ENCODE measurements at places on chromosomes 1 and 21.

DNA sequence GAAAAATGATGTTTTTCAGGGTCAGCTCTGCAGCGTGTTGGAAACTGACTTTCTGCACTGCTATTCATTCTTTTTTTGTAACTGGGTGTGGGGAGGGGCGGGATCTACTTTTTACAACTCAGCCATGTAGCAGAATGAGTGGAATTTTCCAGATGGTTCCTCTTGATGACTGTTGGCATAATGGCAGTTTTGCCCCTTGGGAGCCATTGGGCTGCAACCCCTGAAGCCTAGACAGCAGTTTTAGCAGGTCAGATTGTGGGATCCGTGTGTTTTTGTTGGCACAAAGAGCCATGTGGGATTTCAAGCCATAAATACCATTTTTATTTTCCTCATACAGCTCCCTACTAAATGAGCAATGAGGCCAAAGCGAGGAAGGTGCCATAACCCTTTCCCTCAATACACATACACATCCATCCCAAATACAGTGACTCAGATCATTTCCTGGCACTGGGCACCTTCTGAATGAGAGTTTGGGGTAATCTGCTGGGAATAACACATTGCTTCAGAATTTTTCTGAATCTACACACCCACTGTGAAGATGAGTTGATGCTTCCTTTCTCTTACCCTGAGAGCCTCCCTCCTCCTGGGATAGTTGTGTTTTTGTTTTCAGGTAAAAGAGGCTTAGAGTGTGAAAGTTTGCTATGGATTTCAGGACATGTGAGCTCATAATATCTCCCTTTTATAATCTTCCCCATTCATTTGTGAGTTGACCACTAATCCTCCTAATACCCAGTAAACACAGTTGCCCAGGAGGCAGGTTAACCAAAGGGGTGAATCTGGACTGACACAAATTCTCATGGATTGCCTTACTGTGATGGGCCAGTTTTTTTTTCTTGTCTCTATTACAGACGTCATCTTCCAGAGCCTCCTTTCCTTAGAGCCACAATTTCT is 13.1 kb downstream of the S100A10 start:
- no peak for DNase-seq

DNA sequence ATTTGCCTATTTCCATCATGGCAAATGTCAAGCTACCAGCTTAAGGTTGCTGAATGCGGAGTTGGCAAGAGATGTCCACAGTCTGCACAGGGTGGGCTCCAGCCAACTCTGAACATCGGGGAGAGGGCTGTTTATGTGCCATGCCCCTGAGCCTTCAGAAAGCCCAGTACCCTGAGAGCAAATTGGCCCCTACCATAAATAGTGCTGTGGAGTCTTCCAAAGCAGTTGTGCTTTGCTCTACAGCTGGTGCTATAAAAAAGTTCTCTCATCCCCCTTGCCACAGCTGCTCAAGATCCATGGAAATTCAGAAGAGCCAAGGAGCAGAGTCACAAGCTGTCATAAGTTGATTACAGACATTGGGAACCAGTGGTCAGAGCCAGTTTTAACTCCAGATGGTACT is 85.6 kb upstream of the CLDN14 start:
- no peak for DNase-seq

DNA sequence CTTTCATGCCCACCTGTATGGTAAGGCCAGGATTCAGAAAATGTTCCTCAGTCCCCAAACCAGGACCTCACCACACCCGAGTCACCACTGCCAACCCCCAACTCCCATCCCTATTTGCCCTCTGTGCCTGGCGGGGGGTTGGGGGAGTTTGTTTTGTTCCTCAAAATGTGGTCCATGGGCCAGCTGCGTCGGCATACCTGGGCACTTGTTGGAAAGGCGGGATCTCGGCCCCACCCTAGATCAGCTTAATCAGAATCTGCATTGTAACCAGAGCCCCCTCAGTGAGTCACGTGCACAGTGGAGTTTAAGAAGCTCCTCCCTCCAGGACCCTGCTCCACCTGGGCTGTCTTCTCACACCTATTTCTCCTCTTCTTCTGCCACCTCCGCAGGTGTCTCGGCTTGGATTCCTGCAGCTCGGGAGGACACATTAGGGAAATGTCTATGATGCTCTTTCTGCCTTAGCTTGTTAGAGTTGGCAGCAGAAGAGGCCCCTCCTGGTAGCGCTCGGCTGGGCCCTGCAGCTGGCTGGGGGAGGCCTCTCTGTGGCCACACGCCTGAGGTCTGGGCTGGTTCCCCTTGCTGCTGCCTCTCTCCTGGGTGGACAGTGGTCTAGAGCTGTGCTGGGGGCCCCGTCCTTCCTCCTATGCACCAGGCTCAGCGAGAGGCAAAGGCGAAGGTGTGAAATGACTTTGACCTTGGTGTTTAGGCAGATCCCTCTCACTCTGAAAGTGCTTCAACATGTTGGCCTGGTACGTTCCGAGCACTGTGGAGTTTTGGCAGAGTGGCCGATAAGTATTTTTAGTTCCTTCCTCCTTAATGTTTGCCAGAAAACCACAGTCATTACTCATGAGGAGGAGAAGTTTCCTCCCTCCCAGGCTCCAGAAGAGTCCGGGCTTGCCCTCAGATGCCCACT is 41.8 kb upstream of the CAMTA1 start:
- no peak for DNase-seq

DNA sequence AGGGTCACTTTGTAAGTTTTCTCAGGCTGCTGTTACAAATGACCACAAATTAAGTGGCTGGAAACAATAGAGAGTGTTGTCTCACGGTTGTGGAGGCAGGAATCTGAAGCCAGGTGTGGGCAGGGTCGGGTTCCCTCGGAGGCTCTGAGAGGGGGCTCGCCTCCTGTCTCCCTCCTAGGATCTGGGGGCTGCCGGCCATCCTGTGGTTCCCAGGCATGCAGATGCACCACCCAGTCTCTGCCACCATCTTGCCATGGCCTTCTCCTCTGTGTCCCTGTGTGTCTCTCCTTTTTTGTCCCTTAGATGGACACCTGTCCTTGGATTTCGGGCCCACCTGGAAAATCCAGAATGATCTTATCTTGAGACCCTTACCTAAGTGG is 4.8 kb downstream of the TP73 start:
- no peak for DNase-seq

DNA sequence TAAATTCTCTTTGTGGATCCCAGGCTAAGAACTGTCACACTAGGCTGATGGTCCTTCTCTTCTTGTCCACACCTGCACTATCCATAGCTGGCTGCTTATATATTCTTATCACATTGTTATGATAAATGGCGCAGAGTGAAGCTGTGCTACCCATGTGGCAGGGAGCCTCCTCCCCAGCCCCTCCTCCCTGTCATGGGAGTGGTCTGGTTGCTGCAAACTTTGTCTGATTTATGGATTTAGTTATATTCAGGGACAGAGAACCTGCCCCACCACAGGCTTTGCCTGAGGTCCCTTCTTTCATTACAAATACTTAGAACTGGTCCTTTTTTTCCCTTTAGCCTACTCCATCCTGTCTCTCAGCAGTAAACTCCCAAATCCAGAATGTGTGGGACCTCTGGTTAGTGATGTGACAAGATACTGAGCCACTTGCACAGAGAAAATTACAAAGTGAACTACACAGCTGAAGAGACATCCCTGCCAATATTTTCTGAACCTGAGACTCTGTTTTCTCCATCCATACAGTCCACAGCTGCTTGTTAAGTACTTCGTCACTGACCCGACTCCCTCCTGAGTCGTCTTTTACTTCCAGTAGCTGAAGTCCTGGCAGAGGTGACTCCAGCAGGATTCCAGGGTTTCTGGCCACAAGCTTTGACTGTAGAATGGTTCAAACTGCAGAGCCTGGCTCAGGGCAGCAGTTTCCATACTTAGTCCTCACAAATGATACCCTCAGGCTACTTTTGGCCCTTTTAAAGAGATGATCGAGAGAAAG is 37.6 kb downstream of the PTGFRN start:
- no peak for DNase-seq

DNA sequence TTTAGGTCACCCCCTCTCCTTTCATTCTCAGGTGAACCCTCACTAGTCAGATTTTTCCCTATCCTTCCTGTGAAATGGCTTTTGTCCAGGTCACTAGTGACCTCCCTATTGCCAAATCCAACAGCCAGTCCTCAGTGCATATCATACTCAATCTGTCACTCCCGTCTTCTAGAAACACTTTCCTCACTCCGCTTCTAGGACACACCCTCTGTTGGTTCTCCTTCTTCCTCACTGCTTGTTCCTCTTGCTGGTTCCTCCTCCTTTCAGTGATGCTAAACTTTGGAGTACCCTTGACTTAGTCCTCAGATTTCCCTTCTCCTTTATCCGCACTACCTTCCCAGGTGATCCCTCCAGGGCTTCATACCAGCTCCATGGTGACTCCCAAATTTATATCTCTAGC is 94.3 kb downstream of the RNF220 start:
- DNase-seq = no peak

DNA sequence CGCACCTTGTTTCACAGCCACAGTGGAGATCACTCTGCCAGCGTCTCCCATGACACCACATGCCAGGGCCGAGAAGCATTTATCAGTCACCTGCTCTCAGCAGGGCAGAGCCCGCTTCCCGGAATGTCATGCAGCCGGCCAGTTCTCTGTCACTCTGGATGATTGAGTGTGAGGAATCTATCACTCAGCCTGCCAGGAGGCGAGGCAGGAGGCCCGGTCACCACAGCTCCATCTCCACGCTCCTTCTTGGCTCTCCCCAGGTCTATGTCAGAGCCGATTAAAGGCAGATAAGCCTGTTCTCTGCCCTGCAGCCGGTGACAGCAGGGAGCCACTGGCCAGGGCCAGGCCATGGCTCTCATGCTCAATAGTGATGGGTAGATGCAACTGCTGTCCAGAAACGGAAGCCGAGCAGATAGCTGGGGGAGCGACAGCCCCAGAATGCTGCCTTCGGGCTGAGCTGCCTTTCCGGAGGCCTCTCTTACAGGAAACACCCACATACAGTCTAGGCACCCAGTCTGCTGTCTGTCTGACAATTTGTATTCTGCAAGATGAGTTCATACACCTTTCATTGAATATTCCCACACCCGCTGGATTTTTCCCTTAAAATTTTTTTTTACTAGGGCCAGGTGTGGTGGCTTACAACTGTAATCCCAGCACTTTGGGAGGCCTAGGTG is 64.1 kb downstream of the ACTL8 start:
- DNase-seq = no peak

- DNase-seq = no peak
Observed at GRCh38 chr21:42313501-42313969, 1.7 kb downstream of the TFF3 start.

Measured in stimulated activated CD8-positive, alpha-beta memory T cell treated with anti-CD3 and anti-CD28 coated beads, Interleukin-7, amount 100 ng/mL, for 4 hours (primary cell).